ENCODE measurements at places on chromosomes 7 and 10.

- no peak for DNase-seq
These were observed 99.3 kb upstream of the SHH start for GRCh38 chr7:155911471-155912105.

GRCh38 chr7:136136906-136137454 lies 159.8 kb upstream of the MTPN start:
- no peak for DNase-seq

GRCh38 chr7:55977831-55978230 lies 13.4 kb downstream of the NIPSNAP2 start:
- no peak for DNase-seq

- DNase-seq: no peak
These were observed 99.8 kb downstream of the DYNC2I1 start for GRCh38 chr7:158955932-158956804.

- DNase-seq: no peak
These were observed 26.5 kb upstream of the TOMM7 start for GRCh38 chr7:22849172-22849571.

- no peak for DNase-seq
These were observed 81.7 kb downstream of the HDAC9 start for GRCh38 chr7:18577096-18577771.

DNA sequence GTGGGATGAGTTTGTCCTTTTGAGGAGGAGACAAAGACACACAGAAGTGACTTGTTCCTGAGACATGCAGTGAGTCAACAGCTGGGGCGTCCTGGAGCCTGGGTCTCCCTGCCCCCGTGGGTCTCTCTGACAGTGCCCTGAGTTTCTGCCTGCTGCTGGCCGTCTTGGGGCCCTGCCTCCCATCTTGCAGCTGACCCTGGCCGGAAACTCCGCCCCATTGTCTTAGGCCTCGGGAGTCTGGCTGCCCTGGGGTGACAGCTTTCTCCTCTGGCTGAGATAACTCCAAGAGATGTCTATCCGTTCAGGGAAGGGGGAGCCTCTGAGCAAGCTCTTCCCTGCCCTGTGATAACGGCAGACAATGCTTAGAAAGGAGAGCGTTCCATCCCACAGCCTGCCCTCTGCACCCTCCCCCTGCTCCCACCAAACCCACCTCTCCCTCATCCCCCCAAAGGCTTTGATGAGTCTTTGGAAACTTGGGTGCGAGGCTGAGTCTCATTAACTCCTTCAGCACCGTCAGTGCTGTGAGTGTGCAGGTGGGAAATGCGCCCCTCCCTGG lies 69.5 kb upstream of the PODXL start:
- peak; percentile 89 for DNase-seq

DNA sequence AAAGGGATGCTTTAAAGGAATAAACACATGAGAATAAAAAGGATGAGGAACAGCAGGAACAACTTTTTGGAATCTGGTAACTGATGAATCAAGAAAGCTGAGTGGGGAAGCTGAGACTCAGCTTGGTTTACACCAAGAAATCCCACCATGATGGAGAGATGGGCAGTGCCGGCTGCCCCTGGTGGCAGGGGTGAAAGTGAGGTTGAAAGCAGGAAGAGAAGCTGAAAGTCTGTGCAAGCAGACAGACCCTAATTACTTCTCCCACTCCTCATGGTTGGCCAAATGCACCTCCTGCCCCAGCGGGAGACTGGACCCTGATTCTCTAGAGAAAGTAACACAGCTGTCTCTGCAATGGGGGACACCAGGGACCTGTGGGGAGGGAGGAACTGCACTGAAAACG lies 57.6 kb upstream of the NANOS1 start:
- no peak for DNase-seq

DNA sequence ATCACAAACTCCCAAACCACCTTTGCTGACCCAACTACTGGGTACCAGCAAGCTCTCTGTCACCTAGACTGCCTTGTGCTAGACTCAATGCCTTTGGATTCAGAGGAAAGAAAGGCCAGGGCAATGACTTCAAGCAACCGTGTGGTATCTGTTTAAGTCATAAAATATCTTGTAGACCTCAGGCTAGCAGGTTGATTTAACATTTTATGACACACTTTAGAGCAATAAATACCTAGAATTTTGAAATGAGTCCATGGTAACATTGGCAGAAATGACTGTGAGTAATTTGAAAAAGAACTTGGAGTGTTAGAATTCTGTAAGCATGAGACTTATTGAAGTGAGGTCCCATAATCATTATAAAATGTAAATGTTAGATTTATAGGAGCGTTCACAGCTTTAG lies 87.2 kb downstream of the TWIST1 start:
- no peak for DNase-seq

GRCh38 chr7:78018641-78019446 lies 220.3 kb downstream of the PHTF2 start:
- DNase-seq: no peak

- DNase-seq: no peak
These were observed 61.6 kb upstream of the MKI67 start for GRCh38 chr10:128187788-128188185.

DNA sequence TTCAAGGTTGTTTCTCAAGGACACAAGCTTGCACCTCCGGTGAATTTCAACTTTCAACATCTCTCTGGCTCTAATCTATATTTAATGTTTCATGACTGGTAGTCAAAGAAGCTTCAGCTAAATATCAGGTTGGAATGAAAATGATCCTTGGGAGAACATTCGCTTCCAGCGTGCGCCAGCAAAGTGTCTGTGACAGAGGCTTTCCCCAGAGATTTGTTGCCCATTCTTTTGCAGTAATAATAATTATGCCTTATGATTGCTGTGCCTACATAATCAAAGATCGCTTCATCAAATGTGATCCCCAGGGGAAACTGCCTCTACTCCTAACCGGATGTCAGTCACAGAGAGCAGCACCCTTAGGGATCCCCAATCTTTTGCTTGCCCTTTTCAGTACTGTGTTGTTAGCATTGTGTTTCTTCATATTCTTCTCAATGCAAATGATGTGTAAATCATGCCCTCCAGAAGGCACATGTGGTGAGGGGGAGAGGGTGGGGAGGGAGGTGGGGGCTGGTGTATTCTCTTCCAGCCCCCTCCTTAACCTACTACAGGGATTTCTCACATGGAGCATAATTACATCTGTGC lies 30.5 kb downstream of the FZD1 start:
- DNase-seq: no peak

DNA sequence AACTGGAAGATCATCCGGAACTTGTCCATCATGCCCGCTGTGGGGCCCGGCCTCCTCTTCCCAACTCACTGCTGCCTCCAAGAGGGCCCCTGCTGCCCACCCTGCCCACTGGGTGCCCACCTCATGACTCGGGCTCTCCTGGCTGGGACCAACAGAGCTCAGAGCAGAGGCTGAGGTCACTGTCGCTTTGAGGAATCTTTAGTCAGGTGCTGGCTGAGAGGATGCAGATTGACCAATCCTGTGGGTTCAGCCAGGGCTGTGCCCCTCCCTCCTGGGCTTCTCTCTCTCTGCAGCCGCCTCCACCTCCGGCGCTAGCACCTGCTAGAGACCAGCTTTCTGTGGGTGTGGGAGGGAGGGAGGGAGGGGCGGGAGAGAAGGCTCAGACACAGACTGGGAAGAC lies at the start of gene CALHM1:
TSS of gene CALHM1 (minus strand) at position 181 of the 400 bp plus-strand sequence. CDS start at position 32, 149 bp downstream.
- DNase-seq: no peak

DNA sequence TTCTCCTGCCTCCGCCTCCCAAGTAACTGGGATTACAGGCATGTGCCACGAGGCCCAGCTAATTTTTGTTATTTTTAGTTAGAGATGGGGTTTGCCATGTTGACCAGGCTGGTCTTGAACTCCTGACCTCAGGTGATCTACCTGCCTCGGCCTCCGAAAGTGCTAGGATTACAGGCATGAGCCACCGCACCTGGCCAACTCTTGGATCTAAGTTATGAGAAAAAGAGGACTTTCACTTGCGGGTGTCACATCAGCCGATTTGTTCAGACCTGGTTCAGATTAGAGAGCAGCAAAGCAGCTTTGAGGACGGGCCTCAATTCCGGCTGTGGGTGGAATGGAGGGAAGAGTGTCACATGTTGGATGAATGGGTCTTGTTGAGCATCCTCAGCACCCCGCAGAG lies 61.0 kb upstream of the FGFR2 start:
- no peak for DNase-seq

- DNase-seq: no peak
These were observed 108.0 kb upstream of the EFCAB10 start for GRCh38 chr7:105689067-105689819.

DNA sequence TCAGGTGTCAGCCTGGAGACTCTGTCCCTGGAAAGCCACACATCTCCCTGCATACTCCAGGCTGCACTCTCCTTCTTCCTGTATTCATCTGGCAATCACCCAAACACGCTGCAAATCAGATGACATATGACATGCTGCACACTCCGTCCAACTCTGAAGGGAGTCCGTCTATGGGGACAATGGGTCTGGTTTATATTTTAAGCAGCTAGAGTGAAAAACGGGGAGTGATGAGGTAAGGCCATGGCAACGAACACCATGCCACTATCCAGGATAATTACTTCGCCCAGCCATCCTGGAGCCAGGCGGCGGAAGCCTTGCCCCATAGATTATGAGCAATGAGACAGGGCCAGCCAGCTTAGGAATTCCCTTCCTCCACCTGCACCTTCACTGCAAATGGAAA lies 140.1 kb downstream of the PLXNA4 start:
- no peak for DNase-seq

DNA sequence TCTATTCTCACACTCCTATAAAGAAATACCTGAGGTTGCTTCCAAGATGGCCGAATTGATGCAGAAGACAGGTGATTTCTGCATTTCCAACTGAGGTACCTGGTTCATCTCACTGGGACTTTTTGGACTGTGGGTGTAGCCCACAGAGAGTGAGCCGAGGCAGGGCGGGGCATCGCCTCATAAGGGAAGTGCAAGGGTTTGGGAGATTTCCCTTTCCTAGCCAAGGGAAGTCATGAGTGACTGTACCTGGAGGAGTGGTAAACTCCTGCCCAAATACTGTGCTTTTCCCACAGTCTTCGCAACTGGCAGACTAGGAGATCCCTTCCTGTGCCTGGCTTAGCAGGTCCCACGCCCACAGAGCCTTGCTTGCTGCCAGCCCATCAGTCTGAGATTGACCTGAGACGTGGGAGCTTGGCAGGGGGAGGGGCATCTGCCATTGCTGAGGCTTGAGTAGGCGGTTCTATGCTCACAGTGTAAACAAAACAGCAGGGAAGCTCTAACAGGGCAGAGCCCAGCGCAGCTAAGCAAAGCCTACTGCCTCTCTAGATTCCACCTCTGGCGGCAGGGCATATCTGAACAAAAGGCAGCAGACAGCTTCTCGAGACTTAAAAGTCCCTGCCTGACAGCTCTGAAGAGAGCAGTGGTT lies 152.2 kb downstream of the ARL4A start:
- DNase-seq: no peak

GRCh38 chr10:17009212-17009700 lies 120.4 kb downstream of the CUBN start:
- no peak for DNase-seq

GRCh38 chr10:48474765-48475365 lies 130.0 kb downstream of the ARHGAP22 start:
- no peak for DNase-seq

- no peak for DNase-seq
These were observed 12.5 kb upstream of the TMEM72 start for GRCh38 chr10:44898665-44899064.

DNA sequence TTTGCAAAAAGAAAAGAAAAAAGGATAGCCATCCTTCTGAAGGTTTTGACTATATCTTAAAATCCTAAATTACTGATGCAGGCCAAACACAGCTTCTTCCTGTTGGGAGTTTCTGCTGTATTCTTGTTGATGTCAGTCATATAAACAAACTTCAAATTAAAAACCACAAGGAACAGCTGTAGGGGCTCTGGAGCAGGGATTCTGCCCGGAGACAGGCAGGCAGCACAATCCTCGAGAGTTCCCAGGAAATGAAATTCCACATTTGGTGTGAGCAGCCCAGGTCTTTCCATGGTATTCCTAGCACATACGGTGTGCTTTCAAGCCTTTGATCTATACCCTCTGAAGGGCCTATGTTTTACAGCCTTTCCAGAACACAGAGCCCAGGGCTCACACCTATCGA lies 43.2 kb downstream of the INSYN2A start:
- DNase-seq: no peak

DNA sequence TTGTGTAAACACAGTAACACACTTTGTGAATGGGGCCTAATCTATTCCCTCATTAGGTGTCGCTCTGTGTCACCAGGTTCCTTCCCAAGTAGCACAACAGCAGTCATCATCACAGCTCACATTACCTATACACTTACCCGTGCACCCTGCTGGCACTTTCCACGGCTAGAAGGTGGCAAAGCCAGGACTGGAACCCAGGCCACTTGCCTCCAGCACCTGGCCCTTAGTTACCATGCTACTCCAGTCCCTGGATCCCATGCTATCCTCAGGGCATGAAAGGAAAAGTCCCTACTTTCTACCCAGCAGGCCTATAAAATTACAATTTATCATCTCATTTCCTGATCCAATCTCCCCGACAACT lies 18.4 kb downstream of the SMURF1 start:
- no peak for DNase-seq

All from SW 1271 (cell line).